ENCODE measurements at places on chromosomes 16 and 17.
A peak's percentile ranks its signal among the peaks of the same experiment; 100 is the strongest.

DNA sequence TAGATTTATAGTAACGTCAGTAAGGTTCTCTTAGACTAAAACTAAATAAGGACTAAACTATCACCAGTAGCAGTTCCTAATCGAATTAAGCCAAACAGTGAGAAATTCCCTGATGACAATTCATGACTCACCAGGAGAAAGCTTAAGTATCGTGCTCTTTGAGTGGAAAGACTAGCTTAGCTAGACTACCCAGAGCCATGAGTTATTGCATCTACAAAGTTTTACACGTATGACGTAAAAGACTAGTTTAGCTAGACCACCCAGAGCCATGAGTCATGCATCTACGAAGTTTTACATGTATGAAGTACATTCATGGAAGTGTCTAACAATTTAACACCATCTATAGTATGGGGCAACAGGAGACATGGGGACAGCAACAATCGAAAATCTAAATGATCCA, 36.6 kb downstream of the UBE2G1 start:
- no peak for DNase-seq

GRCh38 chr17:27545562-27546229, 85.3 kb upstream of the LGALS9 start:
- DNase-seq: no peak

DNA sequence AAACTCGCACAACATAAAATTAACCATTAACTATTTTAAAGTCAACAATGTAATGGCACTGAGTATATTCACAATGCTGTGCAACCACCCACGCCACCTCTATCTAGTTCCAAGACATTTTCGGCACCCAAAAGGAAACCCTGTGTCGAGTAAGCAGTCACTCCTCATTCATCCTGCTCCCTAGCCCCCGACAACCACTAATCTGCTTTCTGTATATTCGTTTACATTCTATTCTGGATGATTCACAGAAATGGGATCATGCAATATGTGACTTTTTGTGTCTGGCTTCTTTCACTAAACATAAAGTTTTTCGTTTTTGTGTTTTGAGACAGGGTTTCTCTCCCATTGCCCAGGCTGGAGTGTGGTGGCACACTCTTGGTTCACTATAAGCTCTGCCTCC, 42.2 kb upstream of the HAPSTR1 start:
- no peak for DNase-seq

DNA sequence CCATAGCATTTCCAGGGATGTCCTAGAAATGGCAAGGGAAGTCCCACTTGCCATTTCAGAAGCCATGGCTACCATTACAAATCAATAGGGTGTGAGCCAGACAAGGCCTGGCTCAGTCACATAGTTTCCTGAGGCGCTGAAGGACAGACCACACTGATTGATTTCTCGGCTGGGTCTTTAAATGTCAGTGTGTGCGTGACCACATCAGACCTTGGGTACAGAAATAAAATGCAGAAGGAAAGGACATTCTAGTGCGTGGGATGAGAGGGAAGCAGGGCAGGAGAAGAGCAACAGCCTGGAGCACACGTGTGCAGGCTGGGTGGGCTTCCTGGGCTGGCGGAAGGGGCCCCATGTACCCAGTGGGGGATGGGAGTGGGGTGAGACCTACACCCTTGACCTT, 58.7 kb upstream of the LYRM9 start:
- DNase-seq: peak; percentile 72

DNA sequence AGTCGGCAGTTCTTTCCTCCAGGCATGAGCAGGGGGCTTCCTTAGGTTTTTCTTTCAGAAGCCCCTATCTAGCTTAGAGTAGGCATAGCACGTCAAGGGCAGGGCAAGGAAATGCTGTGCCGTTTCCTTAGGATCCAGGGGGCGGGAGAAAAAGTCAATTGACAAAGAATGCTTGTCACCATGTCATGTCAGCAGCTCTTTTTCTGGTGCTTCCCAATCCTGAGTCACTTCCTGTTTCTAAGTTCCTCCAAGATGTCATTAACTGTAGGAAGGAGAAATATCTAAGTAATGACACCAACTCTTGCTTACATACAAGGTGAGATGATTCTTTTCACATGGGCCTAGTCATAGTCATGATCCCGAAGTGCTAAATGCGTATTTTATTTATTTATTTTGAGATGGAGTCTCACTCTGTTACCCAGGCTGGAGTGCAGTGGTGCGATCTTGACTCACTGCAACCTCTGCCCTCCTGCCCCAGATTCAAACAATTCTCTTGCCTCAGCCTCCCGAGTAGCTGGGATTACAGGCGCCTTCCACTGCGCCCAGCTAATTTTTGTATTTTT, 35.2 kb downstream of the GJC1 start:
- peak; percentile 79 for DNase-seq

GRCh38 chr17:36544044-36544306, 744 bp upstream of the GGNBP2 start:
- DNase-seq: peak; percentile 63

DNA sequence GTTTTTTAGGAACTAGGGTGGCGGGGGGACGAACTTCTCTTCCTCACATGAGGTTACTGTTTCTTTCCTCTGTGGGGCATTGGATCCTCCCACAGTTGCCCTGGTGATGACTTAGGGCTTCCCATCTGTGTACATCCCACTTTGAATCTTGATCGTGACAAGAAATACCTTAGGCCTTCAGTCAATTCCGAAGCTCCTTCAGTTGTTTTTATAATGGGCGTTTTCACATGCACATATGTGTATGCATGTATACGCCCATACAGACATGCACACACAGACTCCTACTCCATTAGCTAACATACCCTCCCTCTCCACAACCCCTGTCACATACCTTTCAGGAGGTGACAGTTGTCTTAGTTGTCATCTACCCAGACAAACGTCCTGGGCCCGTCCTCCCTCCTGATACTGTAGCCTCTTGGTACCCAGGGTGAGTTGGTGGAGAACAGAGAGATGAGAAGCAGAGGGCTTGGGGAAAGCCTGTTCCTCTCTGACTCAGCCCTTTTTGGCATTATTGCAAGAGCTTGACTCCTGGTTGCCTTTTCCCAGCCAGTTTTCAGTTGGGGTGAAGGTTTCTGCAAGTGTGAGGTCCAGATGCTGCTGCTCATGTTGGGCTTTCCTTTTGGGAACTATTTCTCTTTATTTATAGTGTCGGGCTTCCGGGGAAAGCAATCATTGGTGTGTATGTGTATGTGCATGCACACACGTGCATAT, 2.2 kb upstream of the AOC2 start:
- DNase-seq: no peak

GRCh38 chr17:4969047-4969550, 1.5 kb upstream of the SPAG7 start:
- no peak for DNase-seq

DNA sequence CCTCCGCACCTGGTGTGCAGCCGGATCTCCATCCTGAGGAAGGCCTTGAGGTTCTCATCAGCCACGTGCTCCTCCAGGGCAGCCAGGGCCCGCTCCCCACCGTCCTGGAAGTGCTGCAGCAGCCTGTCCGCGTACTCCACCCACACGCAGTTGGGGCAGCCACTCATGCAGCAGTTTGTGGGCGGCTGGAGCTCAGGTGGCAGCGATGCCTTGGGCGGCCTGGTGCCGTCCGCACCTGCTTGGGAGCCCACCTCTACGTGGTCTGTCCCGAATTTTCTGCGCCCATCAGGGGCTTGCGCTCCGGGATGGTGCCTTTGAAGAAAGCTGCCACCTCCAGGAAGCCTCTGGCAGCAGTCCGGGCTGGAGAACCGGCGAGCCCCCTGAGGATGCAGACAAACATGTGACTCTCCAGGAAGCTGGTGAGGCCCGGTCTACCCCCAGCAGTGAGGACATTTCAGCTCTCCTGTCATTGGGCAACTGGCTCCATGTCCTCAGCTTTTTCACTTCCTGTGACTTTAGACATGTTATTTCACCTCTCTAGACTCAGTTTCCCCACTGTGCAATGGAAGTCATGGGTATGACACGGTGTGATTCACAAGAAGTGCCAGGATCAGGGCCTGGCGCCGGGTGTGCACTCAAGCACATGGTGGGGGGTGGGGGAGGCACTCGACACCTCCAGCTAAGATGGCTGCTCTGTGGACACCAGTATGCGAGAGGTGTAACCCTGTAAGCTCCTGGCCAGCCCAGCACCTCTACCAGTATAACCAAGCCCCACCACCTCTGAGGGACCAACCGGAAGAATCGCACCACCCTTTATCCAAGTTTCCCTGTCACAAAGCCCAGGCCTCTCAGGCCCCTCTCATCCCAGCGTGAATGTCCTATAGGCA, 957 bp downstream of the OXLD1 start:
- DNase-seq: peak; percentile 39

DNA sequence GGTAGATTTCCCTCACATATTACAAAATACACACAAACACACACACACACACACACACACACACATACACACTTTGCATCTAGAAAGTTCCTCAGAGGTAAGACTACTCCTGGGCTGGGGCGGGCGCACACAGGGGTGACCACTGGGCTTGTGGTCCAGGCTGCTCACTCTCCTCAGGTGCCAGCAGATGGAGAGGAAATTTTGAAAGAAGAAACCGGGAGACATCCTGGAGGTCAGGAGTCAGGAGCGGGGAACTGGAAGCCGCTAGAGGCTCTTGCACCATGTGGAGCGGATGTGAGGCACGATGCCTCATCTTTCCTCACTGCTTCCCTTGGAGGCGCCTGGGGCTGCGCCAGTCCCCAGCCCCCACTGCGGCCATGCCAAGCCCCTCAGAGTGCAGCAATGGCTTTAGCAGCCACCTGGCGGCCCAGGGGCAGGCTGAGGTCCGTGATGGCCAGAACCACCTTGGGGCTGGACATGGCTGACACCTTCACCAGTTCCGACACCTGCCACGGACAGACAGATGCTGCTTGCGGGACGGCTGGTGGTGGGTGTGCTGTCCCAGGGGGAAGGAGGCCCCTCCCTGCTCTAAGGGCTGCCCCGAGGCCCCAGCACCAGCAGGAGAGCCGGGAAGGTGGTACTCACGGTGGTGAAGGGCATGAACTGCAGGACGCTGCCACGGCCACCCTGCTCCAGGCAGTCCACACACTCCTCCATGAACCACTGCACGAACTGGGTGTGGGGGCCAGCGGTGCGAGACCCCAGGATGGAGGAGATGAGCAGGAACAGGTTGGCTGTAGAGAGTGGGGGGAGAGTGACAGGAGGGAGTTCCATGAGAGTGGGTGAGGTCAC, 4.1 kb downstream of the CSF3 start:
- DNase-seq: no peak

GRCh38 chr16:86496262-86496928, 13.9 kb upstream of the FOXF1 start:
- DNase-seq: no peak

DNA sequence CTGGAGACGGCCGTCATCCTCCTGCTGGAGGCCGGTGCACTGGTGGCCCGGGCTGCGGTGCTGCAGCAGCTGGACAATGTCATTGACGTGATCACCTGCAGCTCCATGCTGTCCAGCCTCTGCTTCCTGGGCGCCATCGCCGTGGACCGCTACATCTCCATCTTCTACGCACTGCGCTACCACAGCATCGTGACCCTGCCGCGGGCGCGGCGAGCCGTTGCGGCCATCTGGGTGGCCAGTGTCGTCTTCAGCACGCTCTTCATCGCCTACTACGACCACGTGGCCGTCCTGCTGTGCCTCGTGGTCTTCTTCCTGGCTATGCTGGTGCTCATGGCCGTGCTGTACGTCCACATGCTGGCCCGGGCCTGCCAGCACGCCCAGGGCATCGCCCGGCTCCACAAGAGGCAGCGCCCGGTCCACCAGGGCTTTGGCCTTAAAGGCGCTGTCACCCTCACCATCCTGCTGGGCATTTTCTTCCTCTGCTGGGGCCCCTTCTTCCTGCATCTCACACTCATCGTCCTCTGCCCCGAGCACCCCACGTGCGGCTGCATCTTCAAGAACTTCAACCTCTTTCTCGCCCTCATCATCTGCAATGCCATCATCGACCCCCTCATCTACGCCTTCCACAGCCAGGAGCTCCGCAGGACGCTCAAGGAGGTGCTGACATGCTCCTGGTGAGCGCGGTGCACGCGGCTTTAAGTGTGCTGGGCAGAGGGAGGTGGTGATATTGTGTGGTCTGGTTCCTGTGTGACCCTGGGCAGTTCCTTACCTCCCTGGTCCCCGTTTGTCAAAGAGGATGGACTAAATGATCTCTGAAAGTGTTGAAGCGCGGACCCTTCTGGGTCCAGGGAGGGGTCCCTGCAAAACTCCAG, 1.1 kb downstream of the MC1R start:
- DNase-seq: no peak

GRCh38 chr16:82439678-82440293, 187.0 kb upstream of the CDH13 start:
- DNase-seq: peak; percentile 7

- DNase-seq: peak; percentile 61
Observed at GRCh38 chr16:57802341-57803133, at the start of gene KIFC3. KIFC3 (minus strand) TSS chr16:57802491; CDS start chr16:57798243, 4,248 bp downstream.

DNA sequence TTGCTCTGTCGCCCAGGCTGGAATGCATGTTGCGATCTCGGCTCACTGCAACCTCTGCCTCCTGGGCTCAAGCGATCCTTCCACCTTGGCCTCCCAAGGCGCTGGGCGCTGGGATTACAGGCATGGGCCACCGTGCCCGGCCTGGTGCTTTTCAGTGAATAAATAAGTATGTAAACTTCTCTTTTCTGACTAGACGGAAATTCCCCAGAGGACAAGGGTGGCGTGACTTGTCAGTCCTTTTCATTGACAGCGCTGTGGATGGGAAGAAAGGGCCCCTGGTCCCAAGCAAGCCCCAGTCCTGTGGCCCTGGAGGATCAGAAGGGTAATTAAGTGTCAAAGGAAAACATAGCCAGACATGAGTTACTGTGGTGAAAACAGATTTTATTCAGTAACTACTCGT, 9.6 kb upstream of the SPN start:
- DNase-seq: peak; percentile 86

DNA sequence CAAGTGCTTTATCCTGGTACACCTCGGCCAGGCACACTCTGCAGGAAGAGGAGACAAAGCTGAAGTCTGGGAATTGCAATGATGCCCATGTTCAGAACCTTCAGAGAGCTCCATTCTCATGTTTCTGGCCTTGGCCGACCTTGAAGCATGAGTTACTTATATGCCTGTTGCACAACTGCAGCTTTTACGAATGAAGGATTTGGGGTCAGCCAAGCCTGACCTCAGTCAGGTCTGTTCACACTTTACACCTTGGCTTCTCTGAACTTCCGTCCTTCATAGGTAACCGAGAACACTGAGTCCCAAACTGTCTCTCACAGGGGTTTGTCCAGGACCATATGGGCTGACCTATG, 66.7 kb downstream of the GTF3C1 start:
- DNase-seq: no peak

GRCh38 chr17:79544142-79544914, 66.5 kb downstream of the RBFOX3 start:
- DNase-seq: no peak

Measured in KBM-7 (cell line).